NCI-H460 (cell line): ENCODE measurements at places on chromosomes 1 and 21. TPM values are rescaled to one million over a fixed set of nuclear protein-coding genes. Genes with fewer than 3 reads are reported as not detected.

The CBS gene
- total RNA-seq, result 44.9 and 46.2 TPM in 2 replicates

The TIAM1 gene
- total RNA-seq, result 1.1 and 2.7 TPM in 2 replicates

The ERRFI1 gene
- 97.4 and 105 TPM in 2 replicates for total RNA-seq

The VWA5B1 gene
- total RNA-seq, result not detected in 2 replicates

The DMRTA2 gene
- 10.7 and 10.8 TPM in 2 replicates for total RNA-seq

The SLAMF6 gene
- not detected in 2 replicates for total RNA-seq

The USF1 gene
- 49.2 and 51.2 TPM in 2 replicates for total RNA-seq

The FGR gene
- total RNA-seq, result not detected in 2 replicates

The LMX1A gene
- total RNA-seq, result not detected in 2 replicates

The HAO2 gene
- total RNA-seq, result not detected in 2 replicates

The TNFAIP8L2 gene
- not detected in 2 replicates for total RNA-seq

DNA sequence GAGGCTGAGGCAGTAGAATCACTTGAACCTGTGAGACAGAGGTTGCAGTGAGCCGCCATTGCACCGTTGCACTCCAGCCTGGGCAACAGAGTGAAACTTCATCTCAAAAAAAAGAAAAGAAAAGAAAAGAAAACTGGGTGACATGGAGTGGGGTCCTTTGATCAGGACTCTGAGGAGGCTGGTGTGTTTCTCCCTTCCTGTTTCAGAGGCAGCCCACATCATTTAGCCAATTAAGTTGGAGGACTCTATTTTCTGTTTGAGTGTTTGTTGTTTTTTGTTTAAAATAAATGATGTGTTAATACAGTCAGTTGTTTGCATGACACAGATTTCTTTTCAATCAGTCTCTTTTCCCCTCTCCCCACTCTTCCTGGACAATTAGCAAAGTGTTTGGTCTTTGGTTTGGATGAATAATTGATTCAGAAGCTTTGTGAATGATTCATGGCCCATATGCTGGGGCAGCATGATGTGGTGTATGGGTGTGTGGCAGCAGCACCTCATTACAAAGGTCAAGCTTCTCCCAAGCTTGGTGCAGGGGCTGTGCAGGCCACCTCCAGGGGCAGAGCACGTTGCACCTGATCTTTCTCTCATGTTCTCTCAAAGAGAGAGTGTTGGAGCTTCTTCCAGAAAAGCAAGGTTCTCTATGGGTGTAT lies 48.8 kb downstream of the CACNA1E start:
- DNase-seq, result no peak

DNA sequence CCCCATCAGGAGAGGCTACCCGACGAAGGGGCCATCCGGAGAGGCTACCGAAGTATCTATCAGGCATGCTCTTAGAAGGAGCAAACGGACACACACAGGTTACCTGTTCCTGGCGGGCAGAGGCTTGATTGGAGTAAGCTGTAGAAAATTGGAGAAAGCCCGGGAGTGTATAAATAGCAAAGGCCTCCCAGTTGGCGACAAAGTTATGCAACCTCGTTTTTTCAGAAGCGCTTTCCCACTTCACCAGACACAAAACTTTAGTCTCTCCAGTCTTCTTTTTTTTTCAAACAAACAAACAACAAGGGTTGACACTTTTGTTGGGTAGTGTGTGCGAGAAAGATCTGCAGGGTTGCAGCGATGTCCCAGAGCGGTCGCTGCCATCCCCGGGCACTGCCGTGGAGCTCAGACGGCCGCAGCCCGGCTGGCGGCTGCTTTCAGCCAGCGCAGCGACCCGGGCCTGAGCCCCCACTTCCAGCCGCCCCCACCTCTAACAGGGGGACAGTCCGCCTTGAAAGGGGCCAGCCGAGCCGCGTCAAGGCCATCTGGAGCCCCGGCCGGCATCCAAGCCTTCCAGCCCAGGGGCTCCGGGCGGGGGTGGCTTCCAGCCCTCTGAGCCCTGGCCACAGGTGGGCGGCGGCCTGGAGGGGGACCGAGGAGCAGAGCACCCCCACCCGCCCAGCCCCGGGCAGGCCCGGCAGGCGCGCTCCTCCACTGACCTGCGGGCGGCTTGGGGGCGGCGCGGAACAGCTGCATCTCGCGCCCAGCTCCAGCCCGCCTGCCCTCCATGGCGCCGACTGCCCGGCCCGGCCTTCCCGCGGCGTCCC lies 616 bp downstream of the MCOLN3 start:
- DNase-seq, result no peak

DNA sequence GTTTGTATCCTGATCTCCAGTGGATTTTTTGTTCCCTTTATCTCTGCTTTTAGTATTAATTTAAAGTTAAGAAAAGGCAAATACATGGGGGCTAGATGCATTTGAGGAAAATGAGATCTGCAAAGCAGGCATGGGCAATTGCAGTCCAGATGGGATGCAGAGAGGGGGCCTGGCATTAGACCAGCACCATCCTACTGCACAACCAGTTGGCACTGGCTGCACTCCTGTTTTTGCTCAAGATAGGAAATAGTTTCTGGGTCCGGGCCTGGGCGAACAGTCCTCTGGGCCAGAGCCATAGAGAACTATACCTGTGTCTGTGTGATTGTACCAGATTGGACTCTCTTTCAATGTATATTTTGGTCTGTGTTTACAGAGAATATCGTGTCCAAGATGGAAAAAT lies 34.0 kb upstream of the LEPR start:
- DNase-seq, result no peak

DNA sequence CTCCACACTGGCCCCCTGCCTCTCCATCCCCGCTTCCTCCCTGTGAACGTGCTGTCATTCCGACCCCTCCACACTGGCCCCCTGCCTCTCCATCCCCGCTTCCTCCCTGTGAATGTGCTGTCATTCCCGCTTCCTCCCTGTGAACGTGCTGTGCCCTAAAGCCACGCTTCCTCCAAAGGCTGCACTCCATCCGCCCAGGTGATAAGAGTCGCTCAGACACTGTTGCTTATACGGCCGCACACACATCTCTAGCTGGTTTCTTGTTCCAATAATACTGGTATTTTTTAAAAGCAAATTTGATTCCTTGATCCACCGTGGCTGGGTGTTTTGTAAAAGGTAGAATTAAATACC lies 39.3 kb upstream of the TSPEAR start:
- no peak for DNase-seq

DNA sequence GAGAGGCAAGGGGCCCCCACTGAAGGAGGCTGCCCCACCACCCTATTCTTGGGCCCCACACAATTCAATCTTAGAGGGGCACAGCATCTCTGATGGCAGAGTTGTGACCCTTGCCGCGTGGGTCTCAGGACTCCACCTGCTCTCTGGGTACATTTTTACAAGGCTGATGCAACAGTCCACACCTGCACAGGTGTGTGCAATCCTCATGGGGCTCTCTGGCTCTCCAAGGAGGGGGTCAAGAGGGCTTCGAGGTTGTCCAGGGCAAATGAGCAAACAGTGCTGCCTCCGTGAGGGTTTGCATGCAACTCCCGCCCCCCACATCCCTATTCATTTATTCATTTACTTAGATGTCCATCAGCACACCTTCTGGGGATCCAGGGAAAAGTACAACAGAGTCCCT lies 81.6 kb upstream of the IFFO2 start:
- DNase-seq, result no peak

DNA sequence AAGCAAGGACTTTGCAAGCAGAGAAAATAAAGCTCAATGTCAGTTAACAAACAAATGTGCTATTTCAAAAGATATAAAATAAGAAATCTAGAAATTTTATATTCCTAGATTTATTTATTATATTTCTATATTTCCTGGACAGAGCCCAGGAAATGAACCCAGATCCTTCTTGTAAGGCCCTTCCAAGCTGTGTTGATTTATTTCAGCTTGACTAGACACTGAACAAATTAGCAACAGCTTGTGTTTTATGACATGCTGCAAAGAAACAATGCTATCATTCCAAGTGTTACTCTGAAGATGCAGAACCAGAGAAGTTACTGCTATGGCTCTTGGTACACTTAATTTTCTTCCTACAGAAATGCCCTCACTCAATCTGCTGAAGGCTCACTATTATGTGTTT lies 6.2 kb downstream of the TGFBR3 start:
- no peak for DNase-seq

- no peak for DNase-seq
Measured at GRCh38 chr1:941015-941587, 17.4 kb downstream of the SAMD11 start.

DNA sequence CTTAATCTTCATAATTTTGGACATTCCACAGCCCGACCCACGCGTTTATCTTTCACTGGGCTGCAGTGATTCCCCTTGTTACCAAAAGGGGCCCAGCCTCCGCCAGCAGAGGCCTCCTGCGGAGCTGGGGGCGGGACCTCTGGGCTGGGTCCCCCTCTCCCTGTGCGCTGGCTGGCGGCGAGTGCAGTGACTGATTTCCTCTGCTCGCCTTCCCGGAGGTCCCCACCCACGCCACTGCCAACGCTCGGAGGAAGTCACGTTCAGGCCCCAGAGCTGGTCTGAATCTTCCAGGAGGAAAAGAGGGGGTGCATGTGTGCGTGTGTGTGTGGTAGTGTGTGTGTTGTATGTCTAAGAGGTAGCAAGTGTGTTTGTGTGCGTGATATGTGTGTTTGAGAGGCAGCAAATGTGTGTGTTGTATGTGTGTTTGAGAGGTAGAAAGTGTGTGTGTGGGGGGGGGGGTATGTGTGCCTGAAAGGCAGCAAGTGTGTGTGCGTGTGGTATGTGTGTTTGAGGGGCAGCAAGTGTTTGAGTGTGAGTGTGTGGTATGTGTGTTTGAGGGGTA lies 35.0 kb upstream of the JAK1 start:
- no peak for DNase-seq

DNA sequence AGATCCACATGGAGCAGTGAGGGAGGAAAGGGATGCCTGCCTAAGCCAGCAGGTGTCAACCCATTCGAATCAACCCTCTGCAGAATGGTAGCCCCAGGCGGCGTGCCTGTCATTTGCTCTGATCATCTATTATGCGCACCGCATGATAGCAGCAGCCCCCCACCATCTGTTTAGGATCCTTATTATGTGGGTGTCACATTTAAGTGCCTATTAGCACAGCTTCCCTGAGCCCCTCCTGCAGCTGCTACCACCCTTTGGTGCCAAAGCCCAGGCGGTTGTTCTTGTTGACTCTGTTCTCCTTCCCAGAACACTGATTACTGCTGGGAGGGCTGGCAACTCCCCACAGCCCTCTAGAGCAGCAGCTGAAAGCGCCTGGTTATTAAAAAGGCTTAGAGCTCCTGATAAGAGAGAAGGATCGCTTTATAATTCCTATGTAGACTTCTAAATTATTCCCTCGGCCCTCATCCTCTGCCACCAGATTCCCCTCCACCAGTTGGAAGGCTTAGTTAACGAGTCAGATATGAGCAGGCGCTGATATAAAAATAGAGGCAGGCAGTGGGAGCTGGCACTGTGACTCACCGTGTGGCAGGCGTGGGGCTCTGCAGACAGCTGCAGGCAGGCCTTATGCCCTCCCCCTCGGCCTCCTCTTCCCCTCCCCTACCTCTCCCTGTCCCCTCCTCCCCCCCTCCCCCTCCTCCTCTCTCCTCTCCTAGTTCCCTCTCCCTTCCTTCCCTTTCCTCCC lies 23.0 kb downstream of the ACTA1 start:
- peak; percentile 33 for DNase-seq

GRCh38 chr1:156103521-156103947 lies 11.0 kb upstream of the LMNA start:
- no peak for DNase-seq

GRCh38 chr1:4265836-4266235 lies 365.8 kb upstream of the C1orf174 start:
- DNase-seq, result no peak

- DNase-seq, result no peak
Measured at GRCh38 chr1:168485048-168485447, 58.7 kb downstream of the XCL2 start.

DNA sequence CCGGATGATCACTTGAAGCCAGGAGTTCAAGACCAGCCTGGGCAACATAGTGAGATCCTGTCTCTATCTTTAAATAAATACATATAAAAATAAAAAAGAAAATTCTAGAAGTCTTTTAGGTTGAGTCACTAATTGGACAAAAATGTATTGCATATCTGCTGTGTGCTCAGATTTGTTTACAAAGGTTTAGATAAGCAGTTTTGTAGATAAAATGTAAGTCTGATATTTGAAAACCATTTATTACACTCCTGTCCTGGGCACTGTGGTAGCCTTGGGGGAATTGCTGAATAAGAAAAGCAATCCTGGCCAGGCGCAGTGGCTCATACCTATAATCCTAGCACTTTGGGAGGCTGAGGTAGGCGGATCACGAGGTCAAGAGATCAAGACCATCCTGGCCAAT lies 11.6 kb downstream of the GMEB1 start:
- DNase-seq, result no peak

GRCh38 chr1:39158327-39159086 lies 46.0 kb upstream of the MACF1 start:
- DNase-seq, result no peak

- no peak for DNase-seq
Measured at GRCh38 chr1:9165396-9165795, 36.5 kb upstream of the GPR157 start.

GRCh38 chr1:245835386-245835785 lies 671.7 kb downstream of the SMYD3 start:
- no peak for DNase-seq

DNA sequence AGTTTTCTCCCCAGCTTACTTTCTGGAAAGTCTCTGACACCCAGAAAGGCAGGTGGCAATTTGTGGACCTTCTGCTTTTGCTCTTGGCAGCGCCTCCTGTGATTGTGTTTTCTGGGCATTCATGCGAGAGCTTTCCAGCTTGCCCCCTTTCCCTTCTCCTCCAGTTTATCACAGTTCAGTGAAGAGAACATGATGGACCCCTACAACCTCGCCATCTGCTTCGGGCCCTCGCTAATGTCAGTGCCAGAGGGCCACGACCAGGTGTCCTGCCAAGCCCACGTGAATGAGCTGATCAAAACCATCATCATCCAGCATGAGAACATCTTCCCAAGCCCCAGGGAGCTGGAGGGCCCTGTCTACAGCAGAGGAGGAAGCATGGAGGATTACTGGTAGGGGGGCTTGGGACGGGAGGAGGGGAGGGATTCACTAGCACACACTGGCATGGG lies 24.3 kb upstream of the IKBKE start:
- DNase-seq, result no peak

GRCh38 chr1:38153778-38154470 lies 107.3 kb upstream of the POU3F1 start:
- DNase-seq, result no peak

GRCh38 chr1:47611992-47612391 lies 174.1 kb downstream of the FOXD2 start:
- DNase-seq, result no peak

DNA sequence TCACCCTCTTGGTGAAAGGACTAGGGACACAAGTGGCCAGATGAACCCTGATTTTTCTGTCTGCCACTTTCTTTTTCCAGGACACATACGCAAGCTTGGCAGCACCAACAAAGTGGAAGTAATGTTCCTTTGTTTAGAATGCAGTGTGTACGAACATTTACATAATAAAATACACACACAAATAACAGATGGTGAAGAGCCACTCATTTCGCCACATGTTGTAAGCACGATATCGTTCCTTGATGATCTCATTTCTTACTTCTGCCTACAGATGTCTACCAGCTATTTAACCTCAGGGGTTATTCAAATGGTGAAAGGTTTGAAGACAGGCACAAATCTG lies 670.2 kb upstream of the CXADR start:
- DNase-seq, result no peak

GRCh38 chr1:54407154-54407403 lies 885 bp upstream of the SSBP3 start:
- DNase-seq, result no peak
